ENCODE measurements at places on chromosomes 4 and X. TPM values are rescaled to one million over a fixed set of nuclear protein-coding genes. Genes with fewer than 3 reads are reported as not detected.

H2BW1 gene
- not detected for total RNA-seq

MUC7 gene
- total RNA-seq, result not detected

RHOXF2 gene
- total RNA-seq, result not detected

CT83 gene
- not detected for total RNA-seq

GRCh38 chr4:2923141-2923551, 40.1 kb downstream of the NOP14 start:
- H3K4me3 ChIP-seq, result no peak overlapping the region
- no peaks in the 10 kb centered on the region for H3K27me3 ChIP-seq
- peaks cover 46% of the 10 kb centered on the region for H3K4me1 ChIP-seq
- H3K27ac ChIP-seq, result peak overlapping the region; percentile 57
- no peak for DNase-seq

DNA sequence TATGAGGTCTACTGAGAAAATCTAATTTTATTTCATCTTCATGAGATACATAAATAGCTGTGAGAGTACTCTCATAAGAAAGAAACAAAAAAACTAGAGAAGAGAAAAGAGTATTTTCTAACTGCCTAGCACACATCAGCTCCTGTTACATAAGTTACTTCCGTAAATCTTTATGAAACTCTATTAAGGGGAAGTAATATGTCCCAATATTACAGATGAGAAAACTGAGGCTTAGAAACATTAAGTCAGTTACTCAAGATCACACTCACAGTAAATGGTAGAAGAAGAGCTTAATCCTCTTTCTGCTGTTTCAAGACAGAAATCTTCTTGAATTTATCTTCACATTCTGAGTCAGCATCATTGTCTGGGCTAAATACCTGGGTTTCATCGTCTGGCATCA, 164.1 kb downstream of the DTHD1 start:
- H3K4me3 ChIP-seq, result no peak overlapping the region
- H3K36me3 ChIP-seq, result no peaks in the 10 kb centered on the region
- H3K27ac ChIP-seq, result no peak overlapping the region
- no peaks in the 10 kb centered on the region for H3K4me1 ChIP-seq

GRCh38 chr4:17701882-17702281, 79.5 kb downstream of the FAM184B start:
- no peak overlapping the region for H3K4me3 ChIP-seq
- no peak for DNase-seq
- H3K27ac ChIP-seq, result no peak overlapping the region
- H3K36me3 ChIP-seq, result peaks cover 1% of the 10 kb centered on the region

- H3K4me1 ChIP-seq, result peaks cover 58% of the 10 kb centered on the region
- peak overlapping the region; percentile 99 for H3K4me3 ChIP-seq
- H3K36me3 ChIP-seq, result peaks cover 47% of the 10 kb centered on the region
- DNase-seq, result no peak
Measured at GRCh38 chr4:1713003-1713851, 1.1 kb upstream of the SLBP start.

GRCh38 chr4:171650543-171650942, 162.7 kb upstream of the GALNTL6 start:
- no peaks in the 10 kb centered on the region for H3K36me3 ChIP-seq
- H3K4me3 ChIP-seq, result no peak overlapping the region
- H3K27ac ChIP-seq, result no peak overlapping the region
- DNase-seq, result no peak

DNA sequence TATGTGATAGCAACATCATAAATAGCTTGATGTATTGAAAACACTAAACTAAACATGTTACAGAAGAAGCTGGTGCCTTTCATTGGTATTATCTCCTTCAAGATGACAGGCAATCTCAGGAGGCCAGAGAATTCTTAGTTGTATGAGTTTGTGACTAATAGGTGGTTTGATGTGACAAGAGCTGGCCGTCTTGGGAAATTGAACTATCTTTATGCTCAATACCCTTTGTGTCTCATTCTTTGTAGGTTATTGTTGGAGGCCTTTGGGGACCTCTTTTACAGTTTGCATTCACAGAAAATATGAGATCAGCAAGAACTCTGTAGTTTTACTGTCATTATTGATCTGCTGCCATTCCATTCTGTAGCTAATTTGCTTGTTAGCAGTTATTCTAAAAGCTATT, 659.2 kb upstream of the PITX2 start:
- no peaks in the 10 kb centered on the region for H3K27me3 ChIP-seq
- no peak for DNase-seq
- H3K36me3 ChIP-seq, result no peaks in the 10 kb centered on the region
- H3K27ac ChIP-seq, result no peak overlapping the region
- H3K4me3 ChIP-seq, result no peak overlapping the region

DNA sequence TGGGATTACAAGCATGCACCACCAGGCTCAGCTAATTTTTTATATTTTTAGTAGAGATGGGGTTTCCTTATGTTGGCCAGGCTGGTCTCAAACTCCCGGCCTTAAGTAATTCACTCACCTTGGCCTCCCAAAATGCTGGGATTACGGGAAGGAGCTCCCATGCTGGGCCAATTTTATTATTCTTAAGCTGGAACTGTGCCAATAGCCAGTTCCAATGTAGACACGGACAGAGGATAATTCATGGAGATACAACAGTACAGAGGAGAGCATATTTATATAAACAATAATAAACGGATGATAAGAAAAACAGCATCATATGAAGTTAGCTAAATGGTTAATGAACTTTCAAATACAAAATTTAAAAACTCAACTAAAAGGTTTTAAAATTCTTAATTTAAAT, 87.8 kb downstream of the PPA2 start:
- DNase-seq, result no peak
- no peak overlapping the region for H3K27ac ChIP-seq
- H3K4me3 ChIP-seq, result no peak overlapping the region
- no peaks in the 10 kb centered on the region for H3K4me1 ChIP-seq
- peaks cover 42% of the 10 kb centered on the region for H3K36me3 ChIP-seq

- no peaks in the 10 kb centered on the region for H3K4me1 ChIP-seq
- H3K4me3 ChIP-seq, result no peak overlapping the region
- DNase-seq, result no peak
- H3K36me3 ChIP-seq, result no peaks in the 10 kb centered on the region
- H3K27ac ChIP-seq, result no peak overlapping the region
Measured at GRCh38 chr4:109040441-109040840, 262.0 kb downstream of the COL25A1 start.

- H3K4me3 ChIP-seq, result peak overlapping the region; percentile 28
- peak overlapping the region; percentile 83 for H3K27ac ChIP-seq
- H3K4me1 ChIP-seq, result peaks cover 42% of the 10 kb centered on the region
- peaks cover 28% of the 10 kb centered on the region for H3K36me3 ChIP-seq
- H3K27me3 ChIP-seq, result no peaks in the 10 kb centered on the region
- DNase-seq, result no peak
Measured at GRCh38 chr4:109648997-109649575, 54.2 kb downstream of the CASP6 start.

DNA sequence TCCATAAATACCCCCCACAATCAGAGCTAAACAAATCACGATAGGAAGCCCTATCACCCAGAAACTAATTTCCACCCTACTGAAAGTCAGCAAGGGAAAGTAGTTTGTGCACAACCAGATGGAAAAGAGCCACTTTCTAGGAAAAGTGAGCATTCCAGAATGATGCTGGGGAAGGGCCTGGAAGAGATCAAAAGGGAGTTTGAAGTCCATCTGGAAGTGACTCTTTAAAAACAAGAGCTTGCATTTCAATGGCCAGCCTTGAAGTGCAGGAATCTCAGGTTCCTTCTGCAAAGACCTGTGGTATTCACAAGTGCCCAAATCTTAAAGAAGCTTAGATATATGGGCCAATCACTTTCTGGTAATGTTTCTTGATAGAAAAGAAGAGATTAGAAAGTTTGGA, 97.0 kb upstream of the LDB2 start:
- H3K36me3 ChIP-seq, result no peaks in the 10 kb centered on the region
- no peak overlapping the region for H3K27ac ChIP-seq
- H3K4me1 ChIP-seq, result no peaks in the 10 kb centered on the region
- H3K4me3 ChIP-seq, result no peak overlapping the region
- no peaks in the 10 kb centered on the region for H3K27me3 ChIP-seq

GRCh38 chr4:534576-535151, 35.7 kb downstream of the PIGG start:
- no peaks in the 10 kb centered on the region for H3K4me1 ChIP-seq
- H3K4me3 ChIP-seq, result no peak overlapping the region
- no peak for DNase-seq
- H3K27me3 ChIP-seq, result no peaks in the 10 kb centered on the region

- DNase-seq, result peak; percentile 65
- H3K36me3 ChIP-seq, result no peaks in the 10 kb centered on the region
Measured at GRCh38 chr4:1043651-1044468, 32.4 kb downstream of the FGFRL1 start.

DNA sequence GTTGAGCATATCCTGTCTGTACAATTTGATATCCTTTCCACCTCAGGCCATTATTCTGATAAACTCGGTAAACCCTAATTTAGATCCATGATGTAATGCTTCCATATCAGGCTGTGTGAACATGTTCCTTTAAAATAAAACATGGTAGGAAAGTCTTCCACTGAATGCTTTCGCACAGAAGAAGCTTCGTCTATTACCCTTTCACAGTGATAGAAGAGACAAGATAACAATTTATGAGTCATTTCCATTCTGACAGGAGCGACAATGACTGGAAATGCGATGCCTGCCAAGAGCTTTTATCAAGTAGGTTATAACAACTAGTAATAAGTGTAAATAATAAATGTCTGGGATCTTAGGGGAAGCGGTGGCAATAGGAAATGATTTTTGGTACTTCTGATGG, 98.8 kb downstream of the TTC29 start:
- H3K27me3 ChIP-seq, result peaks cover 1% of the 10 kb centered on the region
- no peak overlapping the region for H3K4me3 ChIP-seq
- DNase-seq, result no peak
- H3K27ac ChIP-seq, result no peak overlapping the region
- H3K36me3 ChIP-seq, result no peaks in the 10 kb centered on the region

DNA sequence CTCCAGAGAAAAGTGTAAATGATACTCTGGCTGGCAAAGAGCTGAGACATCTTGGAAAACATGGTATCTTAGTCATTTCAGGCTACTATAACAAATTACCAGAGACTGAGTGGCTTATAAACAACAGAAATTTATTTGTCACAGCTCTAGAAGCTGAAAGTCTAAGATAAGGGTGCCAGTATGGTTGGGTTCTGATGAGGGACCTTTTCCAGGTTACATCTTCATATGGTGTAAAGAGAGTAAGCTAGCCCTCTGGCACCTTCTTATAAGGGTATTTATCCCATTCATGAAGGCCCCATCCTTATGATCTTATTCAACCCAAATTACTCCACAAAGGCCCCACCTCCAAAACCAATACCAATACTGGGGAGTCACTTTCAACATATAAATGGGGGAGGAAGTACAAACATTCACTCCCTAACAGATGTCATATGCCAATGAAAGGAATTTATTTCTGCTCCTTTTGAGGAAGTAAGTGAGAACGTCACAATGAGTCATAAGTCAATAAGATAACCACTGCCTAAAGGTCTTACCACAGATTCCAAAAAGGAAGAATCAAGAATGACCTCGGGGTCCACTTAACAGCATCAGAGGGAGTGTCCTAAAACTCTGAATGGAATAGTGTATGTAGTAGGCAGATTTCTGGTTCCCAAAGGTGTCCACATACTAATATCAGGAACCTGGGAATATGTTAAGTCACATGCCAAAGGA, 246.6 kb downstream of the OPHN1 start:
- peak overlapping the region; percentile 1 for H3K27ac ChIP-seq
- H3K4me3 ChIP-seq, result no peak overlapping the region
- no peaks in the 10 kb centered on the region for H3K36me3 ChIP-seq
- no peak for DNase-seq
- H3K27me3 ChIP-seq, result no peaks in the 10 kb centered on the region
- H3K4me1 ChIP-seq, result peaks cover 24% of the 10 kb centered on the region

Data from activated CD4-positive, alpha-beta memory T cell treated with anti-CD3 and anti-CD28 coated beads for 36 hours (primary cell).